LNCaP clone FGC (cell line): ENCODE measurements at places on chromosomes 6 and 20.

GRCh38 chr6:3052481-3053230 is 15.6 kb upstream of the RIPK1 start:
- DNase-seq = no peak

GRCh38 chr6:138655828-138656227 is 117.7 kb upstream of the CCDC28A start:
- DNase-seq = no peak

- DNase-seq = no peak
Measured at GRCh38 chr6:160367798-160368547, 19.8 kb downstream of the SLC22A3 start.

DNA sequence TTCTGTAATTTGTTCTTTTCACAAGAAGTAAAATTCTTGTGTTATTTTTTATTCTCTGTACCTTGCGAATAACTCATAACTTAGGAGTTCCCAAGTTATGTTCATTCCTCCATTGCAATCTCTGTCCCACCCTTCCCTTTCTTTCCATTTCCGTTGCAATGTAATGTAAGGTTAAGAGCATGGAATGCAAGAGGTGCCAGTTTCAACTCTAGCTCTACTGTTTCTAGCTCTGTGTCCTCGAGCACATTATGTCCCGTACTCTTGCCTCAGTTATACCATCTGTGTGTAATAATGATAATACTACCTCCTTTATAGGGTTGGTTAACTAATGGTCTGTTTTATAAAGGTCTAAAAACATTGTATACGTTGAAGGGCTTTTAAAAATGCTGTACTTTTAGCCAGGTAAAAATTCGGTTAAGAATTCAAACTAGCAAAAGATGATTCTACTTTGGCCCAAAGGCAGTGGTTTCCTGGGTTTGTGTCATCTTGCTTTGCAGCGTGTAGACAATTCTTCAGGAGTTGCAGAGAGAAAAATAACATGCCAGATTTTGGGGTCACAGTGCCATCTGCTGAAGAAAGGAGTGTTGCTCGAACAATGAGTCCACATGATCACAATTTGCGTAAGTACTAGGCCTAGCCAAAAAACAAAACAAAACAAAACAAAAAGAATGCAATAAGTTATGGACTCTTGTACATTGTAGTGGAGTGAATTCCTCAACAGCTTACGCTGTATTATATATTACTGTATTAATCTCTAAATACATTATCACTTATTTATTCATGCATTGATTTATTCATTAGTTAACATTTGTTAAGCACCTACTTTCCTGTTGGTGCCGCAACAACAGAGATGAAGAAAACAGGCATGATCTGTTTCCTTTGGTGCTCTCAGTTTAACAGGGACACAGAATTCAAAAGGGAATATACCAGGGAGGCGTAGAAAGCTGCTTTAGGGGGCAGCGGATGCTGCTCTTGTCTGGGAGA is 10.0 kb upstream of the PFDN4 start:
- no peak for DNase-seq

DNA sequence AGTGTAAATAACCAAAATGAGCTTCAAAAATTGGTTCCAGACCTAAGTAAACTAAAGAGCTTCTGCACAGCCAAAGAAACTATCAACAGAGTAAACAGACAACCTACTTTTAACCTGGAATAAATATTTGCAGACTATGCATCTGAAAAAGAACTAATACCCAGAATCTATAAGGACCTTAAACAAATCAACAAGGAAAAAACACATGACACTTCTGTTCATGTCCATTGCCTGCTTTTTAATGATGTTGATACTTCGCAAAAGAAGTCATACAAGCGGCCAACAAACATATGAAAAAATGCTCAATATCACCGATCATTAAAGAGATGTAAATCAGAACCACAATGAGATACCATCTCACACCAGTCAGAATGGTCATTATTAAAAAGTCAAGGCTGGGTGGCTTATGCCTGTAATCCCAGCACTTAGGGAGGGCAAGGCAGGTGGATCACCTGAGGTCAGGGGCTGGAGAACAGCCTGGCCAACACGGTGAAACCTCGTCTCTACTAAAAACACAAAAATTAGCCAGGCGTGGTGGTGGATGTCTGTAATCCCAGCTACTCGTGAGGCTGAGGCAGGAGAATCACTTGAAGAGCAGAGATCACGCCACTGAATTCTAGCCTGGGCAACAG is 42.5 kb upstream of the DST start:
- DNase-seq = no peak

GRCh38 chr6:105991561-105992314 is 94.4 kb upstream of the PRDM1 start:
- DNase-seq = no peak

GRCh38 chr6:93849857-93850256 is 430.5 kb upstream of the EPHA7 start:
- no peak for DNase-seq

GRCh38 chr20:23449421-23449820 is 3.3 kb downstream of the CST11 start:
- DNase-seq = no peak

DNA sequence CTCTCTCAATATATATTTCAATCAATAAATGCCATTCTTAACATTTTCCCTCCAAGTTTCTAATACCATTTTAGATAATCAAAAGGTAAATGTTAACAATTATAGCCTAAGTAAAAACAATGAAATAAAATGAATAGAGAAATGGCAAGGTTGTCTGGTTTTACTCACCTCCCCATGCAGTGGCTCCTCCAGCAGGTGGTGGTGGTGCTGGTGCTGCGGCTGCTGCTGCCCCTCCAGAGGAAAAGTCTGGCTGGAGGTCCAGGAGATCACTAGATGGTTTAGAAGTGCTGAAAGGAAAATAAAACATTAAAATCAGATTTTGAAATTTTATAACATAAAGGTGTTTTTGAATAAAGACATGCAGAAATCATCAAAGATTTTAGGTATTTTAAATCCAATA is 93.2 kb downstream of the PRSS35 start:
- DNase-seq = no peak

DNA sequence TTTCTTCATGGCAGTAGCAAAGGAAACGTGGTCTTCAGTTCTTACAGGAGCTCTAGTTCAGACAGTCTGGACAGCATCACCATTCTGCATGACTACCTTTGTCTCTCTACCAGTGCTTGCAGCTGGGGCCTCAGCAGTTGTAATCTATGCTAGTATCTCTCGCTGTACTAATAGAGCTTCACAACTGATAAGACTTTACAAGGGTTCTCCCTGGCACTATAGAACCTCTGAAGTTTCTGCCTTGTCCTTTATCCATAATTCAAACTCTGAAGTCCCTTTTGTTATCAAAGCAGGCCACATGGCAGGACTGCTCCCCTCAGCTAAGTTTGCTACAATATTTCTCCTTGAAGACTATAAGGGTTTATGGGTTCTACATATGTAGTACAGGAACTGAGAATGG is 842.1 kb upstream of the ADGRB3 start:
- DNase-seq = no peak

GRCh38 chr20:62772990-62773844 is 23.1 kb upstream of the MRGBP start:
- DNase-seq = no peak

- no peak for DNase-seq
Measured at GRCh38 chr20:9503526-9504245, 10.7 kb upstream of the LAMP5 start.

GRCh38 chr6:168231393-168231957 is 88.1 kb downstream of the DACT2 start:
- DNase-seq = no peak

- no peak for DNase-seq
Measured at GRCh38 chr6:152634773-152635172, 2.4 kb downstream of the SYNE1 start.

DNA sequence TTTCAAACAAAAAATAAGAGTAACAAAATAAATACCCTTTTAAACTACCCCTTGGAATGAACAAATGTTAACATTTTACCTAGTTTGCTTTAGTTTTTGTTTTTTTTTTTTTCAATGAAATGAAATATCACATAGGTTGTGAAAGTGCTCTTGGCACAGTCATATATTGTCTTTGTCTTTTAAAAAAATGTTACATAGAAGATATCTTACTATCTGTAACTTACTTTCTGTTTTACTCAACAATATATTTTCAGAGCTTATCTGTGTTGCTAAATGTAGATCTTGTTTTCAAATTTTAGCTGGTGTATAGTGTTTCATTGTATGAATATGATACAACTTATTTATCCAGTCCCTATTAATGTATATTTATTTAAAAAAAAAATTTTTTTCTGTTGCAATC is 8.6 kb downstream of the CEP57L1 start:
- DNase-seq = no peak

DNA sequence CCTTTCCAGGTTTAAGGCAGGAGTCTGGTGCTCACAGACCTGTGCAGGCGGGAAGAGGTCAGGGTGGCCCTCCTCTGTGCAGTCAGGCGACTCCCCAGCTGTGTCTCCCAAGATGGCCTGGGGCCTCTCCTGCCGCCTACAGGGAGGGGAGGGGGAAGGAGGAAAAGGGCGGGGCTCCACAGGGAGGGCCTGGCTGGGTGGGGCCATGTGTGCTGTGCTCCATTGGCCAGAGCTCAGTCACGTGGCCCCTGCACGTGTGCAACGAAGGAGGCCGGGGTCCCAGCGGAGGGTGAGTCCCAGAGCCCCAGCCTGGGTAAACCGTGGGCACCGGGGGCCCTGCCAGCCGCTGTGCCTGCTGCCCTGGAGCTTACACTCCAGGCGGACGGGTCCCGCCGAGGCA is 211.6 kb downstream of the ZDHHC14 start:
- no peak for DNase-seq

DNA sequence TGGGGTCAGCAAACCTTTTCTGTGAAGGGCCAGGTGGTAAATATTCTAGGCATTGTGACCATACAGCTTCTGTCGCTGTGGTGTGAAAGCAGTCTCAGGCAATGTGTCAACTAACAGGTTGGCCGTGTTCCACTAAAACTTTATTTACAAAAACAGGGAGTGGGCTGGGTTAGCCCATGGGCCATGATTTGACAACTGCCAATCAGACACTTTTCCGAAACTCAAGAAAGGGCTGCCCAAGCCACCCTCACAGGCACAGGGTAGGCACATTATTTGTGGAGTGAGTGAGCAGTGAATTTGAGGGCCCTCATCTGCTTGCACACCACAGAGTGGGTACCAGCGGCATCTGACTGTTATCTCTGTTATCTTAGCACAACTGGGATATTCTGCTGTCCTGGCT is 290.3 kb downstream of the TAF4 start:
- DNase-seq = no peak

DNA sequence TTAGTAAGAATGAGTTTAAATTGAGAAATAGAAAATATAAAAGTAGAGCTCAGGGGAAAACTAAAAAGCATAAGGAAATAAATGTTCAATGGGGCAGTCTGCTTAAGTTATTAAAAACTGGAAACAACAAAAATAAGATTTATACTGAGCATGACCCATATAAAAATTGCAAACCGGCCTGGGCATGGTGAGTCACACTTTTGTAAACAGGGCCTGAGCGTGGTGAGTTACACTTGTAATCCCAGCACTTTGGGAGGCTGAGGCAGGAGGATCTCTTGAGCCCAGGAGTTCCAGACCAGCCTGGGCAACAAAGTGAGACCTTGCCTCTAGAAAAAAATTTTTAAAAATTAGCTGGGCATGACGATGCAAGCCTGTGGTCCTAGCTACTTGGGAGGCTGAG is 74.6 kb downstream of the TMEM244 start:
- no peak for DNase-seq

- no peak for DNase-seq
Measured at GRCh38 chr6:7004581-7005297, 103.0 kb upstream of the RREB1 start.

- no peak for DNase-seq
Measured at GRCh38 chr6:32109114-32109764, at the start of gene TNXB. TSS of gene TNXB (minus strand) at chr6:32109338. CDS start at chr6:32098198, 11,140 bp downstream.

DNA sequence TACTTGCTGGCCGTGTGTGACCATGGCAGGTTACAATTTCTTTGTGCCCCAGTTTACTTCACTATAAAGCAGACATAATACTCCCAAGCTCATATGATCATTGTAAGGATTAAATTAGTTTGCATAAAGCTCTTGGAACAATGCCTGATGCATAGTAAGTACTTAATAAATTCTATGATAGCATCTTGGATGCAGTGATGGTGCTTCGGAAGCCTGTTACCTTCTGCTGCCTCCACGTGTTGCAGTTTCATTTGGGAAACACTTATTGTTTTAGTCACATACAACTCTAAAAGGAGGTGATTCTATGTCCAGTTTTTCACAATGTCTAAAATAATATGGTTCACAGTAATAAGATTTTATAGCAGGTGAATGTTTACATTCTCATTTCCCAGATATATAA is 343.9 kb downstream of the NRN1 start:
- no peak for DNase-seq

GRCh38 chr6:79225717-79226599 is 8.5 kb downstream of the HMGN3 start:
- DNase-seq = no peak

GRCh38 chr6:13998356-13998755 is 73.6 kb downstream of the RNF182 start:
- no peak for DNase-seq

DNA sequence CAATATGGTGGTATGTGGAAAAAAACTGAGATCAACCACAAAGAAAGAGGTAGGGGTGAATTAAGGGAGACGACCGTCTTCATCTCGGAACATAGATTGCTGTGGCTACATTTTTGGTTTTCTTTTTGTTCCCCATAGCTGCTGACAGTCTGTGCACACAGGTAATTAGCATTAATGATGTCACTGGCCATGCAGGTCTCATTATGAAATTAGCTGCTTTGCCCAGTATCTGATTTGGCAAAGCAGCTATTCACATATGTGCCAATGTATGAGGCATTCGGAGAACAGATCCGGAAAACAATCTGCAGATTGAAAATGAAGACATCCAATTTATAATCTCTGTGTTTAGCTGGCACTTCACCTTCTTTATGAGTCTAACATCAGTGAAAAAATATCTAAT is 13.1 kb downstream of the NOX3 start:
- DNase-seq = no peak

GRCh38 chr6:154542747-154543146 is 32.3 kb upstream of the CNKSR3 start:
- DNase-seq = no peak
